Stimulated activated CD8-positive, alpha-beta memory T cell treated with anti-CD3 and anti-CD28 coated beads, Interleukin-4, amount 100 ng/mL, for 1 hour (primary cell): ENCODE measurements at places on chromosomes 4 and X.

GRCh38 chr4:13597141-13597540 lies 30.4 kb downstream of the BOD1L1 start:
- no peak for DNase-seq

GRCh38 chrX:139126493-139126892 lies 404.0 kb upstream of the F9 start:
- DNase-seq, result no peak

GRCh38 chr4:95450294-95450693 lies 98.5 kb downstream of the UNC5C start:
- DNase-seq, result no peak

- no peak for DNase-seq
Observed at GRCh38 chr4:188032583-188032982, 37.0 kb downstream of the ZFP42 start.

GRCh38 chr4:153238135-153238919 lies 34.1 kb downstream of the TRIM2 start:
- no peak for DNase-seq

DNA sequence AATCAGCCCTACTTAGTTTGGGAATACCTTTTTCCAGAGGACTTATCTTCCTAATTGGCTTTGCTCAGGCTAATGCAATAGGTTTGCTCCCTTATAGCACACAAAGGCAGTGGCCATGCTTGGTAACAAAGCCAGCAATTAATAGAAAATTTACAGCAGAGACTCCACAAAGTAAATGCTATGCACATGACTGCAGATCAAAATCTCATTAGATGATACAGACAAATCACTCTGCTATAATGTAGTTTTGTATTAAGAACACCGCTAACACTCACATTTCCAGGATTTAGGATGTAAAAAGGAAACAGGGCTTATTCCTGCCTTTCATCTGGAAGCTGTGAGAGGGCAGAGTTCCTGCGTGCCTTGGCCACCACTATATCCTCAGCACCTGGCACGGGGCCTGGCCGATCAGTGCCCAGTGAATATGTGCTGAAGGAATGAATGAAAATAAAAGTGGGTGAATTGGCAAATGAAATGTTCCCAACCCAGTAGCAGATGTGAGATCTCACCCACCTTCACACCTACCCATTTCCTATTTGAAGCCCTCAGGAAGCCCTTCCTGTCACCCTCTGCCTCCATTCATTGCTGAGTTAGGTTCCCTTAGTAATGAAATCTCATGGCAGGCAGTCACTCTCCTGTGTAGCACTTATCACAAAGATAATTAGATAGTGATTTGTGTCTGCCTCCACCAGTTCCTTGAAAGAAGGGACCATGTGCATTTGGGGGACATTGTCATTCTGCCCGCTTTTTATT lies 5.1 kb downstream of the SEPTIN6 start:
- DNase-seq, result no peak

DNA sequence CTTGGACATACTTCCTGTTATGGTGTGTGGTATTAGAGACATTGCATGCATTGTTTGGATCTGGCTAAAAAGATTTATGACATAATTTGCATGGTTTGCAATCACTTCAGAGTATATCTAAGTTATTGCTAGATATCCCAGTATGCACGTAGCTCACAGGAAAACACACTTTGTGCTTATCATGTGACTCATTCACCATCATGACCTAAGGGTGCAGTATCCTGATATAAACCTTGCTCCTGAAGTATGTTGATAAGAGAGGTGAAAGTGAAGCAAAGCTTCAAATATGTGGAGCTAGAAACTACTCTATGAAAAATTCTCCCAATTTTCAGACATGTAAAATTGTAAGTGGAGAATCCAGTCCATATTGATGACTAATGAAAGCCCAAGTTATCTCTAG lies 46.9 kb upstream of the GRXCR1 start:
- DNase-seq, result no peak

GRCh38 chrX:122272011-122272410 lies 912.1 kb upstream of the GRIA3 start:
- no peak for DNase-seq

GRCh38 chr4:159305129-159305528 lies 202.2 kb downstream of the RAPGEF2 start:
- no peak for DNase-seq

- DNase-seq, result no peak
Observed at GRCh38 chrX:861921-862320, 231.3 kb downstream of the SHOX start.

GRCh38 chr4:169795585-169795984 lies 37.8 kb upstream of the HPF1 start:
- DNase-seq, result no peak

- DNase-seq, result no peak
Observed at GRCh38 chr4:90030953-90031352, 96.2 kb upstream of the CCSER1 start.

DNA sequence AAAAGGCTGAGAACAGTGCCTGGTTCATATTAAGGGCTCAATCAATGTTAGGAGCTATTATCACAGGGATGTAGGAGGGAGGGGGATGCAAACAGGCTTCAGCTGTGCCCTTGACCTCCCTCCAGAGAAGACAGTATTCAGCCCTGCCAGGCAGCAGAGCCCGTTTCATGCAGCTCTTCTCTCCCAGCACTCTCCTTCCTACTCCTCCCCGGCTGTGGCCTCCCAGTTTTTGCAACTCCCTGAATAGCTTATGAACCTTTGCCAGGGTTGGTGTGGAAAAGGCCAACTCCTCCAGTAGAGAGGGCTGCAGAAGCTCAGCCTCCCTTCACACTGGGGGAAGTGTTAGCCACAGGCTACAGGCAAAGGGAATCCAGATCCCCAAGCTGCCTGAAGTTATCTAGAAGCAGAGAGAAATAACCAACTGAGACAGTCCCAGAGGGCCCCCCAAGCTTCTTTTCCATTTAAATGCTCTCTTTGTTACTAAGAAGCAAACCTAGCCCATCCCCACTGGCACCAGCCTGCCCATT lies 31.7 kb upstream of the APLN start:
- no peak for DNase-seq

GRCh38 chr4:140096921-140097320 lies 57.1 kb downstream of the MAML3 start:
- DNase-seq, result no peak

- no peak for DNase-seq
Observed at GRCh38 chr4:104533156-104533555, 38.5 kb upstream of the CXXC4 start.

GRCh38 chrX:46991664-46992063 lies 79.4 kb downstream of the JADE3 start:
- no peak for DNase-seq

DNA sequence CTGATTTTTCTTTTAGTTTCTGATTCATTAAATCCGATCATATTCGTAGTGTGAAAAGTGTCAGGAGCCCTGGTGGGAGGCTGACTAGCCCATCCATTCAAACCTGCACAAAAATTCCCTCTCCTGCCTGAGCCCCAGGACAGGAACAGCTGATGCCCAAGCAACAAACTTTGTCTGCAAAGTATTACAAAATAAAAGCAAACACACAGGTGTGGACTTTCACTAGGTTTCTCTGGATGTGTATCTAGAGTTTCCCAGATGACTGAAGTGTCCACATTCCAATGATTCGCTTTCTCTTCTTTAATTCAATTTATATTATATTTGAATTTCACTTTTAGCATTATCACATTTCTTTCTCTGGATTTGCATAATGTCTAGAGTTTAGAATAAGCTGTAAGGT lies 18.2 kb upstream of the FAM9B start:
- DNase-seq, result no peak

DNA sequence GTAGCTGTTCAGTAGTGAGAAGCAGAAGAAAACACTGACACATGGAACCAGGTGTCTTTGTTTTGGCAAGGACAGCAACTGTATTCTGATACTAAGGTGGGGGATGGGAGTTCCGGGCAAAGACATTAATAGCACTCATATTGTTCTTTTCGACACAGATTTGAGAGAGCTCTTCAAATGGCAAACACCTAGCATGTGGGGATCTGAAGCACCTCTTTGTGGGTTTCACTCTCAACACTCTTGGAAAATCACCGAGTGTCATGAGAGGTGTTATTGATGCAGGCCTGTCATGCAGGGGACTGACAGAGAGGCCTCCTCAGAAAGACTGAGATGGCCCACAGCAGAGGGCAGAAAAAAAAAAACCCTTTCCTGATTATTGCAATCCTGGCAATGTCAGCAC lies 228.4 kb upstream of the VCX start:
- no peak for DNase-seq

DNA sequence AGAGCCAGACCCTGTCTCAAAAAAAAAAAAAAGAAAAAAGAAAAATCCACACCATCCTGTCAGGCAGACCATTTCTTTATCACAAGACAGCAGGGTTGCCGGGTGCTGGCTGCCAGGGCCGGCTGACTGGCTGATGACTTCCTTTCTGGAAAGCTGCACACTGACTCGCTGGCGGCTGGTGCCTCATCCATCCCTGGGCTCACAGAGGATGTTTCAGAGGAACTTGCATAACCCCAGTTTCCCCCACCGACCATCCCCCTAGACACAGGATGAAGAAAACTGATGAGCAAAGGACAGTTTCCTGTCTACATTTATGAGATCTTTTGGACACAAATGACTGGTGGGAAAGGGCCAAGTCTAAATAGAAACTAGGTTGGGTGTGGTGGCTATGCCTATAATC lies 14.1 kb downstream of the HPSE start:
- DNase-seq, result no peak

DNA sequence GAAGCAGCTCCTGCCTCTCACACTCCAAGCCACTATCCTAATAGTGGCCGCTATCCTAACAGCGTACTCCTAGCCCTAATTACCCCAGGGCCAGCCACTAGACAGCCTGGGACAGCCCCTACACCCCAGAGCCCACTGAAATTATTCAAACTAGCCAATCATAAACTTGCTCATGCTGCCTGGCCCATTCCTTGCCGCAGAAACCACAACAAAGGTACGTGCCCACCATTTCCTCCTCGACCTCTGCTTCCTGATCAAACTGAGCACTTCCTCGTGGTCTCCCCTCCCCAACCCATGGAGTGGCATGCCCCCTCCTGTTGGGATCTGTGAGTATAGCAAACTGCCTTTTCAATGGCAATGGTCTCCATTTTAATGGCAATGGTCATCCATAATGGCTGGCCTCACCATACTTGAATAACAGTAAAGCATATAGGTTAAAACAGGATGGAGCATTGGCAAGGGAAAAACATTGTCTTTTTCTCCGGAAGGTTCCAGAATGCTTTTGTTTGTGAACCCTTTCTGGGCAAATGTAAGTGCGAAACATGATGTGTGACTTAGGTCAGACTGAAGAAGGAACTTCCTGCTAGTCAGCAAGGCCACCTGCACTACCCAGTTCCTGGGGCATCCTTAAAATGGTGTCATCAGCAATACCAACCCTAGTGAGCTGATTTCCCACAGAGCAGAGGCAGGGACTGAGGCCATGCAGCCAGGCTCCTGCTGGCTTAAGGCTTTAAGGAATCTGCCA lies 107.1 kb upstream of the ATP6AP2 start:
- no peak for DNase-seq

GRCh38 chr4:183141997-183142396 lies 42.9 kb downstream of the WWC2 start:
- DNase-seq, result no peak

- no peak for DNase-seq
Observed at GRCh38 chr4:146245850-146246249, 31.5 kb downstream of the REELD1 start.

DNA sequence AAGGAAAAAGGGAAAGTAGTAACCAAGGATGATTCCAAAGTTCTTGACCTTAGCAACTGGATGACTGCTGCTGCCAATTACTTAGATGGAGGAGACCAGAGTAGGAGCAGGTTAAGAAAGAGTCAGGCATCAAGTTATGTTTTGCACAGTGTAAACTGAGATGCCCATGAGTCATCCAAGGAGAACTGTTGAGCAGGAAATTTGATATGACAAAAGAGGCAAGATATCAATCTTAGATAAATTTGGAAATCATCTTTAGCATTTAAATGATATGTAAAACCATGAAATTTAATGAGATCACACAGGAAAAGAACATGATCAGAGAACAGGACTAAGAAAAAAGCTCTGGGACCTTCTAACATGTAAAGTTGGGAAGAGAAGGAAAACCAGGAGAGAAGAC lies 361.3 kb downstream of the OPHN1 start:
- no peak for DNase-seq

- DNase-seq, result no peak
Observed at GRCh38 chr4:68599150-68599549, 23.0 kb upstream of the UGT2B17 start.

- no peak for DNase-seq
Observed at GRCh38 chr4:55028196-55028595, 97.2 kb downstream of the KDR start.

- DNase-seq, result no peak
Observed at GRCh38 chr4:56958111-56958517, 19.3 kb downstream of the NOA1 start.

- DNase-seq, result no peak
Observed at GRCh38 chr4:174418640-174419212, 103.6 kb downstream of the HPGD start.

DNA sequence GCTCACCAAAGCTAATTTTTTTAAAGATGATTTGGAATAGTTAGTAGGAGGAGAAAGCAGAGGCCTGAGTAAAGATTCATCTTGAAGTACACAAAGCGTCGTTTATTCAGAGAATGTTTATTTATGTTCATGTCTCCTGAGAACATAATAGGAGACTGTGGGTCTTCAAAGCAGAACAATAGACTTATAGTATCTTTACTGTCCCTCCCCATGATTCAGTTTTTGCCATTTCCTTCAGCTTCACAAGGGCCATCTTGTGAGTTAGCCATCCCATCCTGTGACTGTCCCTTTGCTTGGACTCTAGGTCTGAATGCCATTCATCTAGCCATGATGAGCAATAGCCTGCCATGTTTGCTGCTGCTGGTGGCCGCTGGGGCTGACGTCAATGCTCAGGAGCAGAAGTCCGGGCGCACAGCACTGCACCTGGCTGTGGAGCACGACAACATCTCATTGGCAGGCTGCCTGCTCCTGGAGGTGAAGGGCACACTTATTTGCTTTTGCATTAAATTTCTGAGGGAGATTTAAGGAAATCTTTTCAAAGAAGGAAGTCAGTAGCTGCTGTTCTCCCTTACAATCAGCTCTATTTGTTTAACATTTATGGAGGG lies 105.8 kb downstream of the NFKB1 start:
- no peak for DNase-seq

- no peak for DNase-seq
Observed at GRCh38 chrX:22012931-22013330, 19.2 kb upstream of the PHEX start.

- DNase-seq, result no peak
Observed at GRCh38 chr4:47510506-47511143, 25.6 kb downstream of the ATP10D start.

- no peak for DNase-seq
Observed at GRCh38 chr4:47788126-47788525, 49.7 kb downstream of the CORIN start.

DNA sequence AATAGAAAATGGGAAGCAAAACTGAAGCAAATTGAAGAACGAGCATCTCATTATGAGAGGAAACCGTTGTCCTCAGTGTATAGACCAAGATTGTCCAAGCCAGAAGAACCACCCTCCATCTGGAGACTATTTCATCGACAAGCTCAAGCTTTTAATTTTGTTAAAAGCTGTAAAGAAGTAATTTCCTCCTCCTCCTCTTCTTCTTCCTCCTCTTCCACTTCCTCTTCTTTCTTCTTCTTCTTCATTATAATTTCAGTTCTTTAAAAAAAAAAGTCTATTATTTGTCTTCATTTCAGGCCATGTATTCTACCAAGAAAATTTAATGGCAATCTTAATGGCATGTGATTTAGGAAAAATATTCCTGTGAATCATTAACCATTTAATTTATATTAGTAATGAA lies 7.6 kb downstream of the PRIMPOL start:
- DNase-seq, result no peak
